ENCODE measurements at places on chromosomes 12 and 14. TPM values are rescaled to one million over a fixed set of nuclear protein-coding genes. Genes with fewer than 3 reads are reported as not detected.

GRCh38 chr14:20659336-20659735, 17.8 kb upstream of the OR6S1 start:
- no peak for DNase-seq
- H3K27me3 ChIP-seq: no peaks in the 10 kb centered on the region

GRCh38 chr12:16163146-16163545, 114.3 kb downstream of the SLC15A5 start:
- no peak overlapping the region for H3K27ac ChIP-seq
- no peaks in the 10 kb centered on the region for H3K27me3 ChIP-seq
- H3K4me3 ChIP-seq: no peak overlapping the region
- DNase-seq: no peak
- no peaks in the 10 kb centered on the region for H3K36me3 ChIP-seq

- no peaks in the 10 kb centered on the region for H3K36me3 ChIP-seq
- no peaks in the 10 kb centered on the region for H3K27me3 ChIP-seq
- DNase-seq: no peak
- no peaks in the 10 kb centered on the region for H3K4me1 ChIP-seq
- H3K4me3 ChIP-seq: no peak overlapping the region
Measured at GRCh38 chr14:56590535-56590960, 10.9 kb downstream of the TMEM260 start.

The NANOG gene
- total RNA-seq: 0.87 TPM

DNA sequence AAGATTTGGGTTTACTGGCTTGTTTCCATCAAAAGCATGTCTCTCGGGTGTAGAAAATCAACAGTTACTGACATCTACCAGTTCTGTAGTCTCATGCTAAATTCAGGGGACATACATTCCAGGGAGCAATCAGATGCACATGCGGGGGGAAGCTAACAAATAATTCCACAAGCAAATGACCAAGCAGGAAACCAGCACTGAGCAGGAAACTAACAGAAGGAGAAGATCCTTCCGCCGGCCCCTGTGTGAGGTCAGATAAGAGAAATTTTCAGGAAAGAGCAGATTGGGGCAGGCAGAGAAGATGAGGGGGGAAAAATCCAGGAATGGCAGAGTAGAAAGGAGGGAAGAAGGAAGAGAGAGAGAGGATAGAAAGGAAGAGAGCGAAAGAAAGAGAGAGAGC, 127.6 kb upstream of the TMCC3 start:
- H3K27ac ChIP-seq: no peak overlapping the region
- H3K27me3 ChIP-seq: no peaks in the 10 kb centered on the region
- no peaks in the 10 kb centered on the region for H3K36me3 ChIP-seq
- DNase-seq: no peak
- H3K4me1 ChIP-seq: no peaks in the 10 kb centered on the region

DNA sequence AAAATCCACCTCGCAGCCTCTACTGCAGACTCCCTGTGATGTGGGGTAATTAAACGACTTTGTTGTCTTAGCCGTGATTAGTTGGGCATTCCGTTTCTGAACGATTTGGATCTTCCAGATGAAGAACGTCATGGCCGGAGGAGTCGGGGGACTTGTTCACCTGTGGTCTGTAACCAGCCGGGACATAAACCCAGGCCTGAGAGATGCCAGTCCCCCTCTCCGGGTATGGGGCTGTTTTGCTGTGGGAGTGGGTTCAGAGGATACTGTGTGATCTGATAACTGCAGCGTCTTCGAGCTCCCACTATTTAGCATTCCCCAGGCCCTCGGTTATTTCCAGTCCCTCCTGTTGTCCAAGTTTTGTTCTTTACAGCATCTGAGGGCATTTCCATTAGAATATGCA, 96.1 kb downstream of the PIWIL1 start:
- no peak overlapping the region for H3K4me3 ChIP-seq
- H3K27me3 ChIP-seq: no peaks in the 10 kb centered on the region
- H3K27ac ChIP-seq: no peak overlapping the region
- DNase-seq: no peak
